Uterus (tissue), 4 donors: ENCODE measurements at places on chromosomes 5 and 9. TPM values are rescaled to one million over a fixed set of nuclear protein-coding genes. Genes with fewer than 3 reads are reported as not detected.

GRCh38 chr5:115428676-115429075, 115.9 kb downstream of the FEM1C start:
- no peak for DNase-seq

DNA sequence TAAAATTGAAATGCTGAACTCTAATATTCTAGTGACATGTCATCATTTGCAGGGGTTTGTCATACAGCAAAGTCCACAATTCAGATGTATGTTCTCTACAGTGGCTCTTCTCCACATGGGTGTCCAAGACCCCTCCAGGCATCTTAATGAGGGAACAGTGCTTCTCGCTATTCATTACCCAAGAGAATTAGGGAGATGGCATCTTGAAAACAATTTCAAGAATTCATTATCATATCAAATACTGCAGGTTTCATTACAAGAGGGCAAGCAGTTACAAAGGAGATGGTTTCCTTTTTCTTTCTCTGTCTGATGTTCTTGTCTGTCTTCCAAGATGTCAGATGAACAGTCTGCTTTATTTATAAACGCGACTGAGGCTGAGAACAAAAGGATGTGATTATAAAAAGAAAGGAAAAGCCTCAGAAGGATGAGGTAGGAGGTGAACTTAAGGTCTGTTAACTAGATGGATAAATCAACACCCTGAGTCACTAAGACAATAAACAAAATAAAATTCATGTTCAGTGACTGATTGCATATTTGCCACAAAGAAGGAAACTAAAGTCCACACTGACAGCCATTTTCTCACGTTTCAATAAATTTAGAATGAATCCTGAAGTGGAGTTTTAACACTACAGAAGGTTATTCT, 326.7 kb upstream of the EFNA5 start:
- no peak for DNase-seq

DNA sequence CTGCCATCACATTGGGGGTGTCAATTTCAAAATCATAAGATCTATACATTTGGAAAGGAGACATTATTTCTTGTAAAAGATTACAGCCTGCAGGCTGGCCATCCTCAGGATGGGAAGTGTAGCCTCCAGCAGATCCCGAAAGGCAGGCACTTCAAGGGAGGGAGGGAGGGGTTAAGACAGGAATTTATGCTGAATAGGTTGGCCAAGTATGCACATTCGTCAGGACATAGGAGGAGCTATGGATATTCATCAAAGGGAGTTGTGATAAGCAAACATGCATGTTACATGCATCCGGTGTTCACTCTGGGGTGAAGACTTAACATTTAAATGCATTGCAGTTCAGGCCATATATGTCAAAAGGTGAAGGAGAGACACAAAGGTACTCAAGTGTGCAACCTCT, 119.4 kb downstream of the CEP120 start:
- DNase-seq, result no peak

The ATOSB gene
- 7.6 TPM for total RNA-seq

The POLR3G gene
- total RNA-seq, result 2.4 TPM

GRCh38 chr9:116154334-116154975, 864 bp downstream of the PAPPA start:
- DNase-seq, result peak; percentile 34

The SPARC gene
- total RNA-seq, result 341 TPM

DNA sequence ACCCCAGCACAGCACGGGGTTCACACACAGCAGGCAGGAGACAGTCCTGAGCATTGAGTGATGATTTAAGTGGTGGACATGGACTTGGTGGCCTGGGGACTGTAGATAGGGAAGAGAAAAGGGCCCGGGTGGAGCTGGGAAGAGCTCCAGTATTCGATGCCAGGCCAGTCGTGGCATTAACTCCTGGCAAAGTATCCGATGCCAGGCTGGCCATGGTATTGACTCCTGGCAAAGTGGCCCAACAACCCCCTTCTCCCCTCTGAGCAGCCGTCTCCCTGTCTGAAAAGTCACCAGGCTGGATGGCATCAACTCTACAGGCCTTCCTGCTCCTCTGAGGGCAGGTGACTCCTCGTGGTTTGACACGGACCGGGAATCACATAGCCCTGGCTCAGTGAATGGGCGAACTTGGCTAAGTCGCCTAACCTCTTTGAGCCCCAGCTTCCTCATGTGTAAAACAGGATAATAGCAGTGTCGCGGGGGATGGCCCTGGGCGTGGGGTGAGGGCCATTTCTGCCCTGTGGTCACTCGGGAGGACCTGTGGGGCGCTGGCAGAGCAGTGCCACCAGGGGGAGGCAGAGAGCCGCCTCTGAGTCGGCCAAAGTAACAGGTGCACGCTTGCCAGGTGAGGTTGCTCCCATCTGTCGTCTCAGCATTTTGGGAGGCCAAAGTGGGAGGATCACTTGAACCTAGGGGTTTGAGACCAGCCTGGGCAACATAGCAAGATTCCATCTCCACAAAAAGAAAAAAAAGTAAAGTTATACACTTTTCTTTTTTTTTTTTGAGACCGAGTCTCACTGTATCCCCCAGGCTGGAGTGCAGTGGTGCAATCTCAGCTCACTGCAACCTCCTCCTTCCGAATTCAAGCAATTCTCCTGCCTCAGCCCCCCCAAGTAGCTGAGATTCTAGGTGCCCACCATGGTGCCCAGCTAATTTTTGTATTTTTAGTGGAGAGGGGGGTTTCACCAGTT, 5.7 kb upstream of the SEC16A start:
- DNase-seq, result peak; percentile 75

The FAM240B gene
- total RNA-seq, result not detected

GRCh38 chr9:71816916-71817451, 48.7 kb upstream of the CEMIP2 start:
- no peak for DNase-seq

DNA sequence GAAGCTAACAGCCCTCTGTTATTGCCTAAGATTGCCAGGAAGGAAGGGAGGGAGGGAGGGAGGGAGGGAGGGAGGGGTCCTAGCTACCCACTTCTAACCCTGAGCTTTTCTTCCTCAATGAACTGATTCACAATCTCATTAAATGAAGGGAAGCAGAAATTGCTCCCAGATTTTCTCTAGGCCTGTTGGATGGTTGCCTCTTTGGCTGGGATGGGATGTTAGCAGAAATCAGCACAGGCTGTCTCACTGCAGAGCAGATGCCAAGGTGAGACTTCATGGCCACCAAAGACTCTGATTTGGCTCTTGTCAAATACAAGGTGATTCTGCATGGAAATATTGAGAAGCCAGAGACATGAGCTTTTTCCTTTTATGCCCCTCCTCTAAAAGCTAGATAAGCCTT, 578.6 kb downstream of the ACTL7B start:
- DNase-seq, result no peak

DNA sequence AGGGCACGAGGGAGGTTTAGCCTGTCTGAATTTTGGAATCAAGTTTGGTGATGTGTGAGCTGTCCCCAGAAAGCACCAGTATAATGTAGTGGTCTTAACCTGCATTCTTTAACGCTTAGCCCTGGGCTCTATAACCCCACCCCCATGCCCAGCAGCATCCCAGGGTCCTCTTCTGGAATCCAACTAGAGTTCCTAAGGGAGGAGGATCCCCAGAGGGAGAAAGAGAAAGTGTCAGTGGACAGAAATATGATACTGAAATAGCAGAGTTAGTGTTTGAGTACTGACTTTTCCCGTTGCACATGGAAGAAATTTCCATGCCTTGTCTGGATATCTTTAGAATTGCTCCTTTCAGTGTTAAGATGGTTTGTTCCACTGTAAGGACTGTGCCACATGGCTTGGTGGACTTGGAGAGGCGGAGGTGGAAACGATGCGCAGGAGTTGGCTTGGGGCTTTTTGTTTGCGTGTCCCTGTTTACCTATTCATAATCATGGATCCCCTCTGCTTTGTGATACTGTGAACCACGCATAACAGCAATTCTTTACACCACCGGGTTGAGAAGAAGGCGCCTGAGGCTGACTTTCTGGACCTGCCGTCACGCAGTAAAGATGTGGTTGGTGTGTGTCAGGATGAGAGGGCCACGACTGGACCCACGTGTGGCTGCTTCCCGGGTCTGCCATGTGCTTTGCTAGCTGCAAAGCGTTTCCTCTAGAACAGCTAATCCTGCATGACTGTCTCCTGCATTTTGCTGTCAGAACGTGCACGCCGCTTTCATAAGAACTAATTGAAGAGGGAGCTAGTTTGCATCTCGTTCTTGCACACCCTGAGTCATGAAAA, 142.3 kb downstream of the SMARCA2 start:
- no peak for DNase-seq

GRCh38 chr9:37566716-37567115, 9.5 kb downstream of the FBXO10 start:
- DNase-seq, result no peak

GRCh38 chr5:170648541-170648940, 135.0 kb upstream of the GABRP start:
- no peak for DNase-seq

GRCh38 chr5:25862276-25862675, 1176.1 kb downstream of the CDH9 start:
- no peak for DNase-seq

DNA sequence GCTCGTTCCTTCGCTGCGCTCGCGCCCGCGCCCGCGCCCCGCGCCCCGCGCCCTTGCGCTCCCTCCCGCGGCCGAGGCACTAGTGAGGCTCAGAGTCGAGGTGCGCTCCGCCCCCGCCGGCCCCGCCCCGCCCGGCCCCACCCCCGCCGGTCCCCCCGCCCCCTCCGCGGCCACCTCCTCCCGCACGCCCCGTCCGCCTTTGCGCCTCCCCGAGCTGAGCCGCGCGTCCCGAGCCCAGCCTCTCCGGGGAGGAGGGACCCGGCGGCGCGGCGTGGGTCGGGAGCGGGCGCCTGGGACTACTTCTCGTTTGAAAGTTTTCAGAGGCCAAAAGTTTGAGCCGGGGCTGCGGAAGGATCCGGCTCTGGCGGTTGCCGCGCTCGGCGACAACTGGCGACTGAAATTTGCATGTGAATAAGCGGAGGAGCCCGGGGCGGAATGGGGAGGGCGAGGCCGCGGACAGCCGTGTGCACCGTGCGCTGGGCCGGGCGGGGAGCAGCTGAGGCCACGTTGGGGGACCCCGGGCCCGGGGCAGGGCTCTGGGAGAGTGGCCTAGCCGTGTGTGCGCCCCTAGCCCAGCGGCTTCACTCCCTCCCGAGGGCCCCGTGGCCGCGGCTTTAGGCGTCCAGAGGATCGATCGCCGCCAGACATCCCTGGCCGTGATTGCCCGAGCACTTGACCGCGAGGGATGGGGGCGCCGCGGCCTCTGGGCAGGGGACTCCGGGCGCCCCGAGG, at the start of gene NOTCH1:
NOTCH1 (minus strand) TSS at position 84 of the 732 bp plus-strand sequence. CDS start 262 bp downstream, outside the sequence.
- DNase-seq, result peak; percentile 88

The SH2D3C gene
- total RNA-seq, result 38.1 TPM

DNA sequence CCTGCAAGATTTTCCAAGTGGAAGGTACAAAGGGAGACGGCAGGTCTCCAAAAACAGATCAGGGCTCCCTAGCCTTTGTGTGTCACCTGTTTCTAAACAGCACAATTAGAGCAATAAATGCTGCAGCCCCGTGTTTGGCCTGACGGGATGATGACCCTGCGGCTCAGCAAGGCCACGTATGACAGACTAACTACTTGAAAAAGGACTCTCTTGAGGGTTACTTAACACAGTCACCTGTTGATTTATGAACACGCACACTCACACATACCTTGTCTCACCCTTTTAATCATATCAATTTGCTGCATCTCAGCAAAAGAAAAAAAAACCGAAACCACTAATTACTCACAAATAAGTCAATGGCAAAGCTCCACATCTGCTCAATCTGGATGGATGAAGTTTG, 199.6 kb upstream of the GAS1 start:
- DNase-seq, result no peak

- DNase-seq, result peak; percentile 47
Observed at GRCh38 chr9:94135222-94135621, 51.0 kb downstream of the PTPDC1 start.

DNA sequence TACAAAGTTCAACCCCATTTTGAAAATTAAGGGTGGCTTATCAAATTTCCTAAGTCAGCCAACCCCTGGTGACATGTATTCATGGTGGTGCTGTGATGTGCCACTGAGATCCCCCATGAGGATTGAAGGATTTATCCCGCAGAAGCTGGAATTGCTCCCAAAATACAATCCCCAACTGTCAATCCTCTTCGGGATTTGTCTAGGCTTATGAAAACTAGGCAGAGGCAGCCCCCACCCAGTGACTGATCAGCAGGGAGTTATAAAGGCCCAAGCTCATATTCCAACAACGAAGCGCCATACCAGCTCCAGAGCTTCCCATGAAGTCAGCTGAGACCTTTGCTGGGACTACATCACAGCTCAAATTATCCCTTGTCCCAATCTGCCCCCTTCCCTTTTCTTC, 316.0 kb downstream of the ENC1 start:
- DNase-seq, result no peak

The SHC3 gene
- total RNA-seq, result 3.5 TPM

DNA sequence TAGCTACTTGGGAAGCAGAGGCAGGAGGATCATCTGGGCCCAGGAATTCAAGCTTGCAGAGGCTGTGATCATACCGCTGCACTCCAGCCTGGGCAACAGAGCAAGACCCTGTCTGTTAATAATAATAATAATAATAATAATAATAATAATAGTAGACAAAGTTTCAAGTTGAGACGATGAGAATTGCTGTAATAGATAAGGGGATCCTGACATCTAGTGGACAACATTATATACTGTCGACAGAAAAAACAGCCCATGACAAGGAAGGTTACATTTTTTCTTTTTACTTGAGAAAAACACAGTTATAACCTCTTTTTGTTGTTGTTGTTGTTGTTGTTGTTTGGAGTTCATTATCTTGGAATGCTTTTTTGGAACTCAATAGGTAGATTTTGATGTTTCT, 35.3 kb downstream of the NDFIP1 start:
- DNase-seq, result no peak

The PFN3 gene
- not detected for total RNA-seq

DNA sequence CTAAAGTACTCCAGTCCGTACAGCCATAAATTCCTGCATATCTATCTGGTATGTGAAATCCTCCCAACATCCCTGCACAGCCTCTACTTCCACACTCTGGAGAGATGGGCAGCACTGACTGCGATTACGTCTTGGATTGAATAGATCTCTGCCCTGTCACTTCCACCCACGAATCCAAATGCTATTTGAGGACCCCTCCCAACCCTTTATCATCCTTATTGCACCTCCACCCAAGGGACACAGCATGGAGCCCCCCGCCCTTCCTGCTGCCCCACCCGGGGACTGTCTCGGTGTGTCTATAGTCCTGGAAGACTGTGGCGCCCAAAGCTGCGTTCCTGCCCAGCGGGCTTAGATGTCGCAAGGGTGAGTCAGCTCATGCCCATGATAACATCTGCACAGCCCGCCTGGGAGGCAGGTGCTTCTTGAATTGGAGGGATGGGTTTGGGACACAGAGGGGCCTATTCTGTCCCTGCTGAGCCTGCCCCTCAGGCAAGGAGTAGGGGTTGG, 105.7 kb upstream of the HAND1 start:
- DNase-seq, result no peak

- no peak for DNase-seq
Observed at GRCh38 chr9:14379280-14379679, 65.3 kb upstream of the NFIB start.
